Caco-2 (cell line): ENCODE measurements at places on chromosomes 11 and 22.

DNA sequence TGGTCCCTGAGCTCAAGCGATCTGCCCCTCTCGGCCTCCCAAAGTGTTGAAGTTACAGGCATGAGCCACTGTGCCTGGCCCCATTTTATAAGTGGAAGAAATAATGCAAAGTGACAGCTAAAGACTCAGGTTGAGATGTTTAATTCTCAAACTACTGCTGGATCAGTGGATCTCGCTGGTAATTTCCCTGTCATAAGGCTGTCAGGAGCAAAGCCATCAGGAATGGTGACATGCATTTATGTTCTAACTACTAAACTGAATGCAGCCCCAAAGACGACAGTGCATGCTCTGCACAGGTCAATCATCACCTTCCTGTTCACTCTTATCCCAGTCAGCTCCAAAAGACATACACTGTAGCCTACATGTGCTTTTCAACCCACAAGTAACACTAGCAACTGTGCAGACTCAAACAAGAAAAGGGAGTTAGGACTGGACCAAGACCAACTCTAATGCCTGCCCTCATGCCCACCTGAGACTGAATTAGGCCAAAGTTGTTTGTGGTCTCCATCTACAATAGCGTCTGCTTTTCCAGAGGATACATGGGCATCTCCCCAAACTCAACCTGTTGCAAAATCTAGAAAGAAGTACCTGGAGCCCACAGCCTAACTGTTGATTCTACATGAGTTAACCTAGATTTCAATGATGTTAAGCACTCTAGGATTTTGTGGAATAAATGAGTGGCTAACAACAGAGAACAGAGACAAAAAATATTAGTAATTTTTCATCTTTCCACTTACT is 14.8 kb downstream of the TMEM216 start:
- no peak for DNase-seq

- DNase-seq: no peak
Measured at GRCh38 chr11:27812341-27812740, 112.1 kb upstream of the BDNF start.

GRCh38 chr11:102462610-102463009 is 10.0 kb upstream of the TMEM123 start:
- no peak for DNase-seq

DNA sequence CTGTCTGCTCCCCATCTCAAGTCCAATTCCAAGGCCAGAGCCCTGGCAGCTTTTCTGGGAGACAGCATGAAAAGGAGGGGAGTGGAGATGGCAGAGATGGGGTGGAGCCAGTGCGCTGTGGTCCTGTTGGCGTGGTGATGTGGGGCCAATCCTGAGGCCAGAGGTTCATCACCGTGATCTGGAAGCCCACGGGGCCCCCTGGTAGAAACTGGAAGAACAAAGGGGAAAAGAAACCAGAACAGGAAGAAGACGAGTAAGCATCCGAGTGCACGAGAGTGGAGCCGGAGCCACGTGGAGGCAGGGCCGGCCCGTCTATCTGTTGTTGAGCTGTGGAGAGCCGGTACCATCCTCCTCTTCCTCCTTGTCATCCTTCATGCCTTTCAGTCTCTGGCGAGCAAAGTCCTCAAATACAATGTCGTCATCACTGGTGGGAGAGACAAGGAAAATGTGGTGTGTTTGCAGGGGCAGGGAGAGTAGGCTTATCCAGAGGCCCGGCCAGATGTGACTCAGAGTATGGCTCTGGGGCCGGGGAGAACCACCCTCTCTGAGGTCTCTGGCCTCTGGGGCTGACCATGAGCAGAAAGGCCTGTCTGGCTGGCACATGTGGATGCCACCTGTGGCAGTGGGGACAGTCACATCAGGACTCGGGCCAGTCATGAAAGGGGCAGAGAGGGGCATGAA is 25.4 kb downstream of the TPBGL start:
- peak; percentile 43 for DNase-seq

DNA sequence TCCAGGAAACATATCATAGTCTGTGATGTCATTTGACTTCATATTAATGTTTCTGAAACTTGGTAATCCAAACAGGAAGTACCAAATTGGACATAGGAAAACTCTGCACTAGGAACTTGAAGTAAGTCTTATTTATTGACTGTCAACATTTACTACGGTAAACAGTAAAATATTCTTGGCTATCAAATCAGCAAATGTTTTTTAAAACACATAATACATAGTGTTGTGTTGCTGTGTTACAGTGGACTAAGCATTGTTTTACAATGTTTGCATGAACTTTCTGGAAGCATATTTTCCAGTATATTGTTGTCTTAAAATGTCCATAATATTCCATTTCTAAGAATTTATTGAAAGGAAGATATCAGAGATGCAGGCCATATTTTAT is 2.8 kb upstream of the OR51E2 start:
- DNase-seq: no peak

GRCh38 chr11:1889224-1889930 is 2.3 kb downstream of the PRR33 start:
- DNase-seq: no peak

GRCh38 chr22:42194953-42195352 is 64.3 kb upstream of the CYP2D6 start:
- no peak for DNase-seq

- DNase-seq: no peak
Measured at GRCh38 chr22:20963201-20964052, 3.6 kb upstream of the AIFM3 start.

DNA sequence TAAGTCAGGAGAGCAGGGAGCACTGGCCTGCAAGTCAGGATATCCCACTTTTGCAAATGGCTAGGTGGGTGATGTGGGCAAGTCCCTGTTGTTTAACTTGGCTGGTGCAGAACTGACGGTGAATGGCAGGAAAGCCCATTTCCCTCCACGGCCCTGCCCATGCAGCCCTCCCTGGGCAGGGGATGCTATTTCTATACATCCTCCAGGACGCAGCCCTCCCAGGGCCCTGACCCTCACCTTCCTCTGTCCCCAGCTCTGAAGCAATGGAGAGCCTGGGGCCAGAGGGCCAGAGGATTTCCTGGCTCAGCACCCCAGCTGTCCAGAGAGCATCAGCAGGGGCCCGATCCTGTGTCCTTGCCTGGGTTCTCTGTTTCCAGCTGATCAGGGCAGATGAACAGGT is 91.3 kb downstream of the TSPAN18 start:
- DNase-seq: no peak

DNA sequence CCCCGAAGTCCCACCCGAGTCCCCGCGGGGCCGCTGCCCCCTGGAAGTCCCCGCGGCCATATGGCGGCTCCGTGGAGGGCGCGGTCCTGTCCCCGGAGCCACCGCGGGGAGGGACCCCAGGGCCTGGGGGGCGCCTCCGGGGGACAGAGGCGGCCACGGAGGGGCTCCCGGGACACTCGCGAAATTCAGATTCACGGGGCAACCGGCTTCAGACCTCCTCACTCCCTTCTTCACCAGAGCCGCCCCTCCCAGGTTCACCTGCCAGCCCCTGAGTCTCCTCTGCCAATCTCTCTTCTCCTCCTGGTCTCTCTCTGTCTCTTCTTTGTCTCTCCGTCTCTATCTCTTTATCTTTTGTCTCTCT is 28.2 kb upstream of the TOLLIP start:
- no peak for DNase-seq

- DNase-seq: no peak
Measured at GRCh38 chr11:77074205-77074604, 7.4 kb downstream of the CAPN5 start.

DNA sequence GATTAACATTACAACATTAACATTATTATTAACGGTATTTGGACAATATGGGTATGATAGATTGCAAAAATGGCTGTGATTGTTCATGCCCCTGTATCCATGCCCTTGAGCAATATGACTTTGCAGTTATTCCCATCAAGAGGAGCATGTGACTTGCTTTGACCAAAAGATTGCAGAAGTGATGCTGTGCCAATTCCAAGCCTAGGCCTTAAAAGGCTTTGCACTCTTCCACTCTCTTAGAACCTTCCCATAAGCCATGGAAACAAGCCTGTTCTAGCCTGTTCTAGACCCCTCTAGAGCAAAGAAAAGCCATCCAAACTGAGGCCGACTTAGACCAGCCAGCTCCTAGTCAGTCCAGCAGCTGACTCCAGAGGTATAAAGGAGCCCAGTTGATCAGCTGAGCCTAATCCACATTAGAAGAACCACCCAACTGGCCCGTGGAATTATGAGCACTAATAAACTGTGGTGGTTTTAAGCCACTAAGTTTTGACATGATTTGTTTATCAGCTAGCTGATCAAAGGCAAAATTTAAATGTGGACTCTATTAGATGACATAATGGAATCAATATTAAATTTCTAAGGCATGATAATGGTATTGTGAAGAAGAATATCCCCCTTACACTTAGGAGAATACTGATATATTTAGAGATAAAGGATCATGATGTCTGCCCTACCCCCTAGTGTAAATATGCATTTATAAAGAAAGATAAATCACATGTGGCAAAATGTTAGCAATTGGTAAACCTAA is 28.6 kb downstream of the RAB30 start:
- no peak for DNase-seq

DNA sequence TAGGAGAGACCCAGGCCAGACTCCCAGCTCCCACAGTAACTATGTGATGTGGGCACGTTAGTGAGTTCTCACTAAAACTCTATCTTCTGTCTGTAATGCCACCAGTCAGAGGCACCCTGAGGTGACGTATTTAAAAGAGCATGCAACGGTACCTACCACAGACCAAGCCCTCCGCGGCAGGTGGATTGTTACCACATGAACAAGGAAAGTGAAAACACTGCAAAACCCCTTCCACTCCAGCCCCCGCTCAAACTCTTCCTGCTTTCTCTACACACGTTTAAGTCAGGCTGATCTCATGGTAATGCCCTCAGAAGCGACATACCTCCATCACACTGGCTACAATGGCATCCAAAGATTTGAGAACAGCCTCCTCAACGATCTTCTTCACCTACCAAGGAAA is 36.7 kb downstream of the SERPIND1 start:
- DNase-seq: no peak

DNA sequence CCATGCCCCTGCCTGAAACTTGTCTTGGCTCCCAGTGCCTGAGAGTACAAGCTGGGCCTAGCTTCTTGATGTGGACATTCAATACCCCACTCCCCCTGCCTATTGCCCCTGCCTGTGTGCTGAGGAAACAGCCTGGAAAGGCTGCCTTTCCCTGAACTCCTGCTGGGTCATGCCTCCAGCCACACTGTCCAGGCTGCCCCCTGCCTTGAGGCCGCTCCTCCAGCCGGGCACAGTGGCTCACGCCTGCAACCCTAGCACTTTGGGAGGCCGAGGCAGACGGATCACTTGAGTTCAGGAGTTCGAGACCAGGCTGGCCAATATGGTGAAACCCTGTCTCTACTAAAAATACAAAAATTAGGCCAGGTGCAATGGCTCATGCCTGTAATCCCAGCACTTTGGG is 10.1 kb downstream of the CCS start:
- DNase-seq: no peak

- no peak for DNase-seq
Measured at GRCh38 chr11:41005986-41006385, 453.5 kb downstream of the LRRC4C start.

- DNase-seq: peak; percentile 87
Measured at GRCh38 chr11:71080239-71081097, 171.9 kb downstream of the SHANK2 start.

DNA sequence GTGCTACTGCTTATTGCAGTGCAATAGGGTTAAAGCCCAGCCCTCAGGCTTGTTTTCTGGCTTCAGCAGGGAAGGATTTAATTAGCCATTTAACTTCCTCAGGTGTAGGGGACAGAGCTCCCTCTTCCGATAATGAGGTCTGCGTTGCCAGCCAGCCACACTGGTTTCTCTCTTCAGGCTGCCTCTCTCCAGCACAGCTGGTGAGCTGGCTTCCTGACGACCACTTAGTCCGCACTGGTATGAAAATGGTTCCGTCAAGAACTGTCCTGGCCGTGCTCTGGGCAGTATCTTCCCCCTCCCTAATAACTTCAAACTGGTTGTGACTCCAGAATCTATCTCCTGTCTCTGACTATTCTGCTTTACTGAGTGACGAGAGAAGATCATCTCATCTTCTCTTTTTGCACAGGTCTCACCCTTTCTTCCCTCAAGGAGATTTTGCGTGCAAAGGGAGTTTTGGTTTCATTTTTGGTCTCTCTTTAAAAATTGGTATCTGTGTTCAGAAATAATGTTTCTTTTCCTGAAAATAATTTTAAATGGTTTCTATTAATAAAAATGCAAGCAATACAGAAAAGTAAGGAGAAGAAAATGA is 49.2 kb downstream of the CNTN5 start:
- DNase-seq: no peak

GRCh38 chr22:26086359-26086758 is 82.9 kb upstream of the SEZ6L start:
- DNase-seq: no peak

- DNase-seq: no peak
Measured at GRCh38 chr11:115464269-115464668, 39.9 kb downstream of the CADM1 start.

DNA sequence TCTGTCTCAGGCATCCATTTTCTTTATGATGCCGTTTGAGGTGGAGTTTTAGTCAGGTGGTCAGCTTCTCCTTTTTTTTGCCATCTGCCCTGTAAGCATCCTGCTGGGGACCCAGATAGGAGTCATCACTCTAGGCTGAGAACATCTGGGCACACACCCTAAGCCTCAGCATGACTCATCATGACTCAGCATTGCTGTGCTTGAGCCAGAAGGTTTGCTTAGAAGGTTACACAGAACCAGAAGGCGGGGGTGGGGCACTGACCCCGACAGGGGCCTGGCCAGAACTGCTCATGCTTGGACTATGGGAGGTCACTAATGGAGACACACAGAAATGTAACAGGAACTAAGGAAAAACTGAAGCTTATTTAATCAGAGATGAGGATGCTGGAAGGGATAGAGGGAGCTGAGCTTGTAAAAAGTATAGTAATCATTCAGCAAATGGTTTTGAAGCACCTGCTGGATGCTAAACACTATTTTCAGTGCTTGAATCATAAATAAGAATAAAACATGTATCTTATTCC is 10.9 kb upstream of the HBE1 start:
- peak; percentile 29 for DNase-seq

DNA sequence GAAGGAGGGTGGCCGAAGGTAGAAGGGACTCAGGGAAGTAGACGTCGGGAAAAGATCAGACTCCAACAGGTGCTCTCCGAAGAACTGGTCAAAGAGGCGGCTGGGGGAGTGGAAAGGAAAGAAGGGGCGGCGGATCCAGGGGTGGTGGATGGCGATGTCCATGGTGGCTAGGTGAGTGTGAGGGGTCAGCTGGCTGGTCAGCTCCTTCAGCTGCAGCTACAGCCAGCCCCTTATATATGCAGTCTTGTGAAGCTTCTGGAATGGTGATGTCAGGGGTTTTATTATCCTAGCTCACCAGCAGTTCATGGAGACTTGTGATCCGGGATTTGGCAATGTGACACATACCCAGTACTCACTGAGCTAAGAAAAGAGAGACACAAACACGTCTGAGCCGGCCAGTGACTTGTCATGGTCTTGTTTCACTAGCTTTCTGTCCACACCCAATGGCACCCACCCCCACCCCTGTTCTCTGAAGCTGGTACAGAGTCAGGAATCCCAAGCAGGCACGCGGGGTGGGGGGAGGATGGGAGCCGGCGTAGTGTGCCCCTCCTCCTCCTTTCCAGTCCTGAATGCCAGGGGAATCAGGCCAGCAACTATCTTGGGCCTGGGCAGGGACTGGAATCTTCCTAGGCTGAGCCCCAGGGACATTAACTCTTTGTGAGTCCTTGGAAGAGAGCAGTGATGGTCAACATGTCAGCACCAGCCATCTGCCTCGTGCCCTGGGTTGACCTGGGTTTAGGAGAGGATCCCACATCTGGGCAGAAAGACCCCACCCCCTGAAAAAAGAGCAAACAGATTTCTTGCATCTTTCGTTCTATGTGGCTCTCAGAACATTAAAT is at the start of gene CRYAB:
Gene CRYAB, minus strand, starts transcription at position 208 of the 839 bp plus-strand sequence. Its CDS starts 46 bp downstream, at position 162.
- no peak for DNase-seq
